ENCODE measurements at places on chromosomes 3 and 15.

- DNase-seq, result no peak
Observed at GRCh38 chr3:14574183-14574582, 34.0 kb upstream of the GRIP2 start.

DNA sequence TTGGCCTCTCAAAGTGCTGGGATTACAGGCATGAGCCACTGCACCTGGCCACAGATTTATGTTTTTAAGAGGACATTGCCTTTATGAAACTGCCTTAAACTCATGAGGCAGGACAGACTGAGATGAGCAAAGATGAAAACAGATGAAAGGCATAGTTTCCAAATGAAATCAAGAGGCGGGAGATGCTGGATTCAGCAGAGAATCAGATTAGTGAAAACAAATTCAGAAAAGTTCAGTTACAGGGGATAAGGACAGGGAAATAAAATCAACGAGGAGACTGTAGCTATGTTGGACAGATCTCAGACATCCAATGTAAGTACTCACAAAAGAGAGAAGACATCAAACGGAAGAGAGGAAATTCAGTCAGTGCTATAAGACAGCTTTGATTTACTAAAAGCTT lies 68.1 kb downstream of the ADAMTSL3 start:
- no peak for DNase-seq

GRCh38 chr3:119494597-119494996 lies 3.8 kb upstream of the TIMMDC1 start:
- DNase-seq, result no peak

DNA sequence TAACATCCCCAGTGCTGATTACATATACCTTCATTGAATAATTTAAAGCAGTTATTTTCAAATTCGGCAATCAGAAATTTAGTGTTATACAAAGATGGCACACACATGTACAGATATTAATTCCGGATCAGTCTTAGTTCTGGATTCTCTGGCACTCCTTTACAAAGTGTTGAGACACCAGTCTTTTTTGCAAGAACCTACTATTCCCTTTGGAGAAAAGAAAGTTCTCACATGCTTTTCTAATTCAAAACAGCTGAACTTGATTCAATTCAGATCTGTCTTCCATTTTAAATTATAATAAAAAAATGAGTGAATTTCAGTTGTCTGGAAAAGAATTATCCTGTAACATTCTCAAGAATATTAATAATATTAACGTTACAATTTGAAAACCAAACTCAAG lies 20.4 kb downstream of the CCDC191 start:
- no peak for DNase-seq
